ENCODE measurements at places on chromosomes 5 and 9.

GRCh38 chr9:131880833-131881583 lies 141.1 kb upstream of the RAPGEF1 start:
- DNase-seq = no peak

DNA sequence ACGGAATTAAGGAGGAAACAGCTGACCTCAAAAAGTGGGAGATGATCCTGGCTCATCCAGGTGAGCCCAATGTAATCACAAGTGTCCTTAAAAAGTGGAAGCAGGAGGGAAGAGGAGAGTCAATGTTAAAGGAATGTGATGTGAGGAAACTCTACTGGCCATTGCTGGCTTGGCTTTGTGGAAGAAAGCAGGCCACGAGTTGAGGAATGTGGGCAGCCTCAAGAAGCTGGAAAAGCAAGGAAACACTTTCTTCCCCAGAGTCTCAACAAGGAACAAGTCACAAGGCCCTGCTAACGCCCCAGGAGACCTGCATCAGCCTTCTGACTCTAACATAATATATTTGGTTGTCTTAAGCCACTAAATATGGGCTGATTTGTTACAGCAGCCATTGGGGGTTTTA lies 252.8 kb downstream of the PSAT1 start:
- DNase-seq = no peak

DNA sequence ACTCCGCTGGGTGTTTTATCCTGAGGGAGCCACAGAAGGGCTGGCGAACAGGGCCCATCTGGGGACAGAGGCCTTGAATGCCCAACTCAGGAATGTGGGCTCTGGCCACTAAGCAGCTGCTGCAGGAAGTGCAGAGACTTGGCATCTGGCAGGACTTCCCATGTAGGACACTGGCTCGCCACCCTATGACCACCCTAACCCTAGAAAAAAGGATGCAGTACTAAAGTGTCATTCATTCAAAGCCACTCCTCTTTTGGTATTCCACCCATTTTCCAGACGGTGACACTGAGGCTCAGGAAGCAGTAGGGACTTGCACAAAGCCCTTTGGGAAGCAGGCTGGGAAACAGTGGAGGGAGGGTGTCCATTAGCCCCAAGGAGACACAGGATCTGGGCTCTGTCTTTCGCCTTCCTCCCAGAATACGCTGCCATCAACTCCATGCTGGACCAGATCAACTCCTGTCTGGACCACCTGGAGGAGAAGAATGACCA lies 3.0 kb downstream of the BBLN start:
- no peak for DNase-seq

DNA sequence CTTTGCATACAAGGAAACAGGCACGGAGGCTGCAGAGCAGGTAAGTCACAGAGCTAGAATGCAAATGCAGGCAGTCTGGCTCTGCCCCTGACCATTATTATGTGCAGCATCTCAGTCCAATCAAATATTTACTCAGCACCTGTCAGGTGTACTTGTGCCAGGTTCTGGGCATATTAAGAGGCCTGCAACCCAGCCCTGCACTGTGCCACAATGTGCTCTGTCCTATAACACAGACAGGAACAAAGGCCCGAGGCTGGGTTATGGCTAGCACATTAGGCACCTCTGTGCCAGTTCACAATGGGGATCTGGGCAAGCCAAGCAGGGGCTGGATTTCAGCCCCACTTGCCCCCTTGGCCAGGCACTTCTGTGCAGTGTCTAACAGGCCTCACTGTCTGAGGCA lies 14.0 kb downstream of the ARL15 start:
- no peak for DNase-seq

DNA sequence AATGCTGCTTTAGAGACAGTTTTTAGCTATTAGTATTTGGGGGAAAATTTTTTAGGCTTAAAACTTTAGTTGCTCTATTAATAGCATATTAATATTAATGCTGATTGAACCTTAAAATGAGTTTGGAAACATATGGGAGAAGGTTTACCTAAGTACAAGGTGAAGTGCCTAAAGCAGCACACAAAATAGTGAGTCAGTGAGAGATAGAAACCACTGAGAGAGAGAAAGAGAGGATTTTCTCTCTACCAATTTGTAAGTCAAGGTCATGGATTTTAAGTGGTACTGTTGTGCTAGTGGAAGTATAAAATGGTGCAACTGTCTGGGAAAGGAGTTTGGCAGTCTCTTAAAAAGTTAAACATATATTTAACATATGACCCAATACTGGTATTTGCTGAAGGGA lies 64.9 kb downstream of the MARCHF3 start:
- DNase-seq = no peak

- no peak for DNase-seq
These were observed 295.5 kb downstream of the DTWD2 start for GRCh38 chr5:118692811-118693342.

GRCh38 chr5:92559781-92560180 lies 1021.2 kb downstream of the NR2F1-AS1 start:
- DNase-seq = no peak

DNA sequence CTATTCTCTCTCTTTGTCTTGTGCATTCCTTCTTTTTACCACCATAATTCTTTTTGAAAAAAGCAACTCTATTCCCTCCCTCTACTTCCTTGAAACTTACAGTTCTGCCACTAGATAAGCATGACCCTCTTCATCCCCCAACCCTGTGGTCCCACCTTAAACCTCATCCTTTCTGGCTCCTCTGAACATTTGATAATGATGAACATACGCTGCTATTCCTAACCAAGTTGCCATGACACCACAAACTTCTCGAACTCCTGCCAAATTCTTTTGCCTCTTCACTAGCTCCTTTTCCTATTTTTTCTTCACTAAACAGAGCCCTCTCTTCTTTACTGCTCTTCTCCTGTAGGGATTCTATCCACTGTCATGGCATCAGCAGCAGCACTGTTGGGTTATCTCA lies 57.1 kb downstream of the MOCS2 start:
- no peak for DNase-seq

DNA sequence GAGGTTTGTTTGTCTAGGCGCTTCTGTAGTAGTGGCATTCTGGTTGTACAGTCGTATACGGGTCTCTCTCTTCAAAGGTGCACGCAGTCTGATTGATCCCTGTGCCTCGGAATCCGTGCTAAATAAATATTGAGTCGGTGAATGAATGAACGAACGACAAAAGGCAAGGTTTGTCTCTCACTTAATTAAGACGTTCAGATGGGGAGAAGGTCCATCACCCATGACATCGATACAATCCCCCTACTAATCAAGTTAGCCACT lies 500 bp upstream of the CREBRF start:
- DNase-seq = no peak

- DNase-seq = no peak
These were observed 315.2 kb downstream of the PSAT1 start for GRCh38 chr9:78612091-78612490.

DNA sequence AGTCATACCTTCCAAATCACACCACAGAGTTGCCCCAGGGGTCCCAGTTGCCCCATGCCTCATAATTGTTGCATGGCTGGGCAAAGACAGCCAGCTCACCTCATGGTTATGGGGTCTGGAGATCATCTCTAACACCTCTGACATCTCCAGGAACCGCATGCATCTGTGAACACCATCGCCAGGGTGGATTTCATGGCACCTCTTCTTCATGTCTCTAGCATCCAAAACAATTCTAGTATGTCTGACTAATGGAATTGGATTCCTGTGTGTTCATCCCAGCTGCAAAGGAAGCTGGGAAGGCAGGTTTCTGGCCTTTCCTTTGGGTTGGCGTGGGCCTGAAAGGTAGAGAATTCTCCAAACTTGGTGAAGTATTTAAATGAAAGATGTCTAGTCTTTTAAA lies 122.3 kb upstream of the ABCA1 start:
- DNase-seq = no peak

DNA sequence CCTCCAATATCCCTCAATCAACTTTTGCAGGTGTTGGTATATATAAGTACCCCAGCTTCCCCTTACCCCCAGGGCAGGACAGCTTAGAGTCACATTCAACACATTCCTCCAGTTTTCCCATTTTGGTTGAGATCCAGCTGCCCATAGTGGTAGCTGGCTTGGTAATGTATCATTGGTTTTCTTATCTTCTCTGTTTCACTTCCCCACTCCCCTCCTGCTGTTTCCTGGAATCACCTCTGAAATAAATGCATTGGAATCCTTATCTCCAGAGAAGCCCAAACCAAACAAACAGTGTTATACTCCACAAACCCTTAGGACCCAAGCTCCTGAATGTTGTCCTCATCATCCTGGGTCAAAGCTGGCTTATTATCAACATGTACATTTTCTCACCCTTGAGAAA lies 184.8 kb downstream of the TMEM38B start:
- no peak for DNase-seq

DNA sequence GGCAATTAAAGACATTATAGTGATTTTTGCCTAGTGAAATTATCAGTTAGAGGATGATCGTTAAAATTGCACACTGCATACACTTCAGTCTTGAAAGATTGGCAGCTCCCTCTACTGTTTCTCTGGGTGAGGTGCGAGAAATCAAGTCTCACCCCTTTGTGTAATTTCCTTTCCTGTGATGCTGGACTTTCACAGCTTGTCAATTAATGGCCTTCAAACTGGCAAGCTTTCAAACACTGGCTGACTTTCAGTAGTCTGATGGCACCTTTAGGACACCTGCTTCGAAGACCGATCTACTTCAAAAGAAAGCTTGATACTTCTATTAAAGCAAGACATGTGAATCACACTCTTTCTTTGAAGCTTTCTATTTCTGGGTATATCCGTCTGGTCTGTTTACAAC lies 706.7 kb upstream of the PTPRD start:
- no peak for DNase-seq

DNA sequence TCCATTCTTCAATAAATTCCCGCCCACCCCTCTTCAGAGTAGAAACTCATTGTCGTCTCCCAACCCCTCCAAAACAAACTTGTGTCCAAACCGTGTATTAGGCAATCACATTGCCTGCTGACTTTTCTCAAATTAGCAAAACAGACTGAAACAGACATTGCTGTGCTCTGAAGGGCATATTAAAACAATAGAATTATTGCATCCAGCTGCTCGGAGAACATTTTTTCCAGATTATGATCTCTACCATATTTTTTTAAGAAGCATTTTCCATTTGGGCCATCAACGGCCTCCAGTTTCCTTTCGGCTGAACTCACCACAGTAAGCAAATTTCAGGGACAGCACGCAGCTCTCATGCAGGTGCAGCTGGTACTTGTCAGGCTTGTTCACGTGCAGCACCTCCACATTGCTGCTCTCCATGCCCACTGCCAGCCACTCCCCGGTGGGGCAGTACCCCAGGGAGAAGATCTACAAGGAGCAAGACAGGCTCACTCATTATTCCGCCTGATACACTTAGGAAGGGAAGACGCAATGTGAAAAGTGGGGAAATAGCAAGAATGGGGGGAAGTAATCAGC lies 104.1 kb downstream of the TLE1 start:
- DNase-seq = no peak

DNA sequence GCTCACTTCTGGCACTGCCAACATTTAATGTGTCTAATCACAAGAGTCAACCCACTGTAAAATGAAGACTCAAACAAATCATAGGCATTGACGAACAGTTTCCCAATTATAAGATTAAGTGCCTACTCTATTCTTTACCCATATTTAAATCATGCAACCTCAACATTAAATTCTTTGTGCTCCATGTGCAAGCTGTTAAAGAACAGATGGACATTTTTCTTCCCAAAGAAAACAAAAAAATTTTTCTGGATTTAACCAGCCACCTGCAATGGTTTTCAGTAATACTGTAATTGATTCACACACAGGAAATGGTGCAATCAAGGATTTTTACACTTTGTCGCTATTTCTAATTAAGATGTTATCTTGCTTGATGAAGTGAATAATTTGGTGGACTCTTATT lies 3.6 kb downstream of the HNRNPK start:
- no peak for DNase-seq

- no peak for DNase-seq
These were observed 63.4 kb downstream of the SMIM23 start for GRCh38 chr5:171848911-171849520.

DNA sequence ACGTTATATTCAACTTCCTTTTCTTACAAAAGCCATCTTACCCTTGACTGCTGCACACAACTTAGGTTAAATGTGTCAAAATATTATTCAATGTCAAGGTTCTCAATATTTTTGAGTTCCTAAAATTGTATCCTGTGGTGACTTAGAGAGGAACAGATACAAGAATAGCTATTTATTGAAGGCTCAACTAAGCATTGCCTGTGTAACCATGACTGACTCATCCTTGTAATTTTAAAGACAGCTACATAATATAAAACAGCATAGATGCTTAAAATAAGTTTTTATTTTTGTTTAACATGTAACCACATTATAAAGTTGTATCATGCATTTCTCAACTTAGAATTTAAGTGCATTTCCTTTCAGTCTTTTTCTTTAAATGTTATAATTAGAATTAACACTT lies 312.9 kb upstream of the RGMB start:
- no peak for DNase-seq

DNA sequence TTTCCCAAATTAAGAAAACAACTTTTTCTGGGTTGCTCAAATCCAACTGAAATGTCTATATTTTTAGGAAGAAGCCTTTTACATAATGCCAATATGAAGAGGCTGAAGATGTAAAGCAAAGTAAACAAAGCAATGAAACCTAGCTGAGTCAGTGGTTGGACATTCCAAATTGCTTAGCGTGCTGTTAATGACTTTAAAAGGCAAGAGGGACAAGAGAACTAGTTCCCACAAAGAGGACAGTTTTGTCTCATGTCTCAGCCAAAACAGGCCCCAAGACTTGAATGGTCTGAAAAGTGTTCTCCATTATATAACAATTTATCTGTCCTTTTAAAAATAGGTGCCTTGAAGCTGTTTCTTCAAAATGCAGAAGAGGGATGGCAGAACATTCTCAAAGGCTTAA lies 407.0 kb downstream of the ENC1 start:
- DNase-seq = no peak

DNA sequence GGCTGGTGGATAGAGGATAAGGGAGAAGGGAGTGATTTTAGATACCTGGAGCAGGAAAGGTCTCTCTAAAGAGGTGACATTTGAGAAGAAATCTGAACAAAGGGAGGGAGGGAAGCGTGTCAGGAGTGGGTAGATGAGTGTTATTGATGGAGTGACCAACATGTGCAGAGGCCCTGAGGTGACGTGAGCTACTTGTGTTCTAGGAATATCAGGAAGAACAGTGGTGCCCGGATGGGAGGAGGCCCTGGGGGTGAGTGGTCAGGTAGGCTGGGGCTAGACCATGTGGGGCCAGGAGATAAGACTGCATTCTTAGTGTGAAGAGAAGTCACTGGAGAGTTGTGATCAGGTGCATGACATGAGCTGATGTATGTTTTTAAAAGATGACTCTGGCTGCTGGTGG lies 256.2 kb downstream of the ARHGAP26 start:
- DNase-seq = no peak

DNA sequence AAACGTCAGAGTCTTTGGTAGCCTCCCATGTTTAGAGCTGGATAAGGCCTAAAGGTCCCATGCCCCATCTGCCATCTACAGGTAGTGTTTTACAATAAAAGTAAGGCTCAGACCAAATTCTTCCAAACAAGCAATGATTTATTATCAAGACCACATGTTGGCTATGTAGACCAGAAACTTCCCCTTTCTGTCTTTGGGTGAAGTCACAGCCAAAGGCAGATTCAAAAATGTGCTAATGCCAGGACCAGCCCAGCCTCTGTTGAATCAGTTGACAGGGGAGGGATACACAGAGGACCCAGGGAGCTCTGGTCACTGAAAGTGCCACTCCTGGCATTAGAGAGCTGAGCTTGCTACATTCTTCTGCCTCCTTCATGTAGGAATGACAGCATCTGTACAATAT lies 360.8 kb downstream of the NTRK2 start:
- no peak for DNase-seq
